ELR (cell line): ENCODE measurements at places on chromosomes 2 and 18.

DNA sequence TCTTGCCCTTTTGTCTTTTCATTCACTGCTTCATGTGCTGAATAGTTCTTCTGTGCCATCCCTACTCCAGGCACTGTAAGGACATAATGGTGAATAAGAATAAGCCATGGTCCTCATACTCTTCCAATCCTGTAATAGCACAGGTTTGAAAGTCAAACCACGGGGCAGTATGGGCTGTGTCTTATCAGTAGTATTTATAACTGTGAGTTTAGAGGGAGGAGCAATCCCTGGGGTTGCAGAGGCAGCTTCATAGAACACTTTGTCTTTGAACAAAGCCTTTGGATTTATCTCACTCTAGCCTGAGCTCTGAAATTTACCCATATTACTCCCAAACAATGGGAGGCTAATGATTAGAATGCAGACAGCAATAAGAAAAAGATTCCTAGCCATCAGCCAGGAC is 30.2 kb upstream of the ALK start:
- no peak for DNase-seq

DNA sequence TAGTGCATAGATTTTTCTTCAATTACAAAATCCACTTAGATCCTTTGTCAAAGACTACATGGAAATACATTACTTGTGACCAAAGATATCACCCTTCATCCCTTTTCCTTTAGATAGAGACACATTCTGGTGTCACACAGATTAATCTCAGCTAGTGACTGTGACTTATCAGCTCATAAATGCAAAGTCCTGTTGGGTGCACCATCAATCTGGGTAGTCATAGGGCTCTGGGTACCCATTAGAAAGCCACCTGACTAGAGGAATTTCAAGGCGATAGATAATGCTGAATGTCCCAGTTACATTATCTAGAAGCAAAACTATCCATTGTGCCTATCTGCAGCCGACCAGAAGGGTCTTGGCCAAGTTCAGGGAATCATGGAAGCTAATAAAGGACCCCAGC is 2.6 kb upstream of the APOB start:
- no peak for DNase-seq

GRCh38 chr2:100246163-100247145 is 75.8 kb downstream of the LONRF2 start:
- DNase-seq = peak; percentile 65

GRCh38 chr2:31193806-31194205 is 23.5 kb downstream of the CAPN14 start:
- no peak for DNase-seq

DNA sequence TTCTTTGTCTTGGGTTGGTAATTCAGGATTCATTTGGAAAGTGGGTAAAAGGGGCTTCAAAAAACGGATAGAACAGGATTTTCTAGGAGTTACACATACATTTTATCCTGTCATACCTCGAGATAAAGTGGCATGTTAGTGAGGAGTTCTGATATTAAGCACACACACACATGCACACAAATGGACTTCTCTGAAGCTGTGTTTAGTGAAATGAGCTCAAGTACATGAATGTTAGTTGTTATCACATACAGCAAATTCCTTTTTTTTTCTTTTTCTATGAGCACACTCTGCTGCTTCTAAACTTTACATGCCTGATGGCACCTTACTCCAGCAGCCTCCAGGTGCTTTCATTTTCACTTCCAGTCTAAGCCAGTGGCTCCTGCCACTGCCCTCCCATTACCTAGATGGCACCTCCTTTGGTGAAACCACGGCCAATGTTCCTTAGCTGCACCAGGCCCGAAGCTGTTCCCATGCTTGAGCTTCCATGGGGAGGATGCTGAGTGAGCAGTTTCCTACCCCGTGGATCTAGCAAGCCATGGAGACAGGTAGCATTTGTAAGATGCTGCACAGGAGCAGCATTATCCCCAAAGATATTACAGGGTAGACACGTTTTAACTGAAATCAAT is 49.7 kb downstream of the STAT1 start:
- no peak for DNase-seq

GRCh38 chr2:168740788-168741187 is 61.6 kb upstream of the NOSTRIN start:
- no peak for DNase-seq

GRCh38 chr2:203870481-203870880 is 2.9 kb downstream of the CTLA4 start:
- no peak for DNase-seq

DNA sequence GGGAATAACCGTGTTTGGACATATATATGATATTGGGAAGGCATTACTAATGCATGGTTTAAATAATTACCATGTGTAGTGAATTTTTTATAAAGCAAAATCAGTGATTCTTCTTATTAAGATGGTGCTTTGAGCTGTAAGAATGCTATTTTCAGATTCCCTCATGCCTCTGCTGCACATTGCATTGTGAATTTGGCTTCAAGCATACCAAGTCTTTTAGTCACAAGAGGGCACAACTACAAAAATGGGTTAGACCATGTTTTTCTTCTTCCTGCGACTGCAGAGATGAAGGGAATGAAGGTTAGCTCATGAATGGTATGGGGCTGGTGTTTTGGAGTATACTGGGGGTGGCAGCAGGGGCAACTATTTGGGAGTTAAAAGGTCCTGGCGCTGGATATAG is 320.1 kb downstream of the SLC4A3 start:
- DNase-seq = peak; percentile 23

DNA sequence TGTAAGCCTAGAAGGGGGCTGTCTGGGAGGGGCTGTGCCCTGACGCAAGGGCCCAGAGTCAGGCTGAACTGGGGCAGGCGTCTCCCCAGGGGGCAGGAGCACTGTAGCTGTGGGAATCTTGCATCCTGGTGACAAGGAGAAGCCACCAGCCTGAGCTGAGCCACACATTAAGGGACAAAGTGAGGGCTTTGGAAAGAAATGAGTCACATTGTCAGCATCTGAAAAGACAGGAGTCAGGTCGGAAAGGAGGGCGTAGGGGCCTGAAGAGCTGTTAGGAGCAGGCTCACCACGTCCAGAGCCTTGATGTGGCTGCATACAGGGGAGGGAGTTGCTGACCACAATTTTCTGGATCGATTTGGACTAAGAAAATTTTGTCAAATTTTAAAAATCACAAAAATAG is 298.6 kb downstream of the CYP26B1 start:
- DNase-seq = no peak
